Right atrium auricular region (tissue), 2 donors: ENCODE measurements at places on chromosomes 1 and 21.

DNA sequence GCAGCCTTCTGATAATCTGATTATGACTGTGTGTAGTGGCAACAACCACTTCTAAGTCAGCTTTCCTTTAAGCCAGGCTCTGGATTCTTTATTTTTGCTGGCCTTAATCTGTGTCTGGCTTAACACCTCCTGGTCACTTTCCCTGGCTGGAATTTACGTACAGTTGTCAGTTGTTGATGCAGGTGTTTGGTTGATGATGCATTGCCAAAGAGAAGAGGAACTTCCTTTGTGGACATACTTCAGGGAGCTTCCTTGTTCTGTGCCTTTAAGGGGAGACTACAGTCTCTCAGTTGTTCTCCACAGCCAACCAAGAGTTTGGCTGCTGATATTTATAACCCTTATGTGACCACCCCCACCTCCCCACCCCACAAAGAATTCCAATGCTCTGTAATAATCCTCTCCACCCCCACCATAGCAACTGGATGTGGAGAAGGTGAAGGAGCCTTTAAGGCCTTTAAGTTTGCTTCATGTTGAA is 96.0 kb upstream of the BMP8A start:
- DNase-seq = no peak

- peak; percentile 97 for DNase-seq
These were observed 7.0 kb upstream of the POFUT2 start for GRCh38 chr21:45294509-45295291.

DNA sequence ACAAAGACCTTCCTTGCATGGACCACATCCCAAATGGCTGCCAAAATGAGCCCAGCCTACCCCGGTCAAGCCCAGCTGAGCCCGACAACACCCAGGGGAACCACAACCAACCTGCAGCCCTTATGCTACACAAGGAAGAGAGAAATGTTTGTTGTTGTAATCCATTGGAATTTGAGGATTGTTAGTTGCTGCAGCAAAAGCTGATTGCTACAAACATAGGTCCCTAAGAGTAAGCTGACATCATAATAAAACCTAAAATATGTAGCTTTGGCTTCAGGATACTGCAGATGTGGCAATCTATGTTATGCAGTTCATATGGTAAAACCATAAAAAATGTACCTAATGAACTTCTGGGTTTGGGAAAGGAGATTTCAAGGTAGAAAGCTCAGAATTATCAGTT is 65.5 kb upstream of the DNAH14 start:
- DNase-seq = no peak

GRCh38 chr1:220347654-220348175 is 75.5 kb upstream of the RAB3GAP2 start:
- DNase-seq = no peak

GRCh38 chr1:216425577-216425976 is 2.3 kb upstream of the USH2A start:
- no peak for DNase-seq

DNA sequence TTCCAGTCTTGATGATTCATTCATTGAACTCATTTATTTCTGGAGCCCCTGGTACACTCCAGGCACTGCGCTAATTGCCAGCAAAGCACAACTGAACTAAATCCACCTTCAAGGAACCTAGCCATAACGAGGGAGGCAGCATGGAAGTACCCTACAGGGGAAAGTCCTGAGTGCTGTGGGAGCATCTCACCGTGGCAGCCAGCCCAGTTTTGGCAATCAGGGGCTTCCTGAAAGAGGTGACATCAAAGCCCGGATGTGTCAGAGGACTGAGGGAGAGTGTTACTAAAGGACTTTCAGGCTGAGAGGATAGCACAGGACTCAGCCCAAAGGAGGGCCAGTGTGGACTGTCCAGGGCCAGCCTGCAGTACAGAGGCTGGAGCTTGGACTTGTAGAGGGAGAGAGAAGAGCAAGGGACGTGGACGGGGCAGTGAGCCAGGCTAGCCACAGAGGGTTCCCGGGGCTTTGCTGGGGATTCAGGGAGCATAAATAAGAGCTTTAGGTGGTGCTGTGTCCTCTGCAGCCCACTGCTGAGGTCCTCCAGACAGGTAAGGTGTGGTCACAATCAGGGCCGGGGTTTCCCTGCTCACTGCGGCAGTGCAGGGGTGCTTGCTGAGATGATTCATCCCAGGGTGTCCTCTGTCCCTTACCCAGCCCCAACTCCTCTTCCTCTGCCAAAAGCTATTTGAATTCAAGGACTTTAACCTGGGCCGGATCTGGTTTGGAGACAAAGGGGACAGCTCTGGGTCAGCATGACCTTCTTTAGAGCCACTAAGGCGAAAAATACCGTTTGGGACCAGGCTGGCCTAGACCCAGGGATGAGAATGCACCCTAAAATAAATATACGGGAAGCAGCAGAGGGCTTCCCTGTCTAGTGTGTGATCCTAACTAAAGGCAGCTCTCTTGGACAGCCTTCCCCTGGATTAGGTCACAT is 128.3 kb downstream of the EDEM3 start:
- DNase-seq = no peak

DNA sequence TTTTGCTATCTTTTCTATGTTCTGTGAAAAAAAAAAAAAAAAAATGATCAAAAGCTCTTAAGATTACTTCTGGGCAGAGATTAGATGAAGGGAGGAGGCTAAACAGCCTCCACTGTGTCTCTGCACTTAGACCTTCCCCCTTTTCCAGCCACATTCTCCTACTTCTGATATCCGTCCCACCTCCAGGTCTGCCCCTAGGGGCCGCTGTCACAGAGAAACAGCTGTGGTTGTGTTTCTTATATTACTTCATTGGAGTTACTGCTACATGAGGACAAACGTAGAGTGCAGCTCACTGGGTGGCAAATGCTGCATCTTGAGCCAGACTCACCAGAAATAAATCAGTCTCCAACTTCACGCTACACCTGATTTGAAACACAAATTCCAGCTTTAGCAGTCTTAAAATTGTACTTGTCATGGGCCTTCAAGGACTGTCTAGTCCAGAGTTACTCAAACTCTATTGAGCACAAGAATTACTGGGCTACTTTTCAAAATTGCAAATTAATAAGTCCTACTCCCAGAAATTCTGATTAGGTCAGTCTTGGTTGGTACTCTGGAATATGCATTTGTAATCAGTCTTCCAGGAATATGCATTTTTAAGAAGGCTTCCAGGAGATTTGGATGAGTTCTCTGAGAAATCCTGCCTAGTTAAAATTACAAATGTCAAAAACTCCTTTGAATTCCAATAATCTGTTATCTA is 125.2 kb upstream of the PTBP2 start:
- no peak for DNase-seq

GRCh38 chr1:202831906-202832305 is 21.2 kb downstream of the PCAT6 start:
- DNase-seq = no peak

GRCh38 chr21:35298757-35299156 is 249.7 kb upstream of the RUNX1 start:
- no peak for DNase-seq

- no peak for DNase-seq
These were observed 275.7 kb upstream of the CAMK1G start for GRCh38 chr1:209307846-209308245.
